NCI-H187 treated with DMSO at 0.1 percent for 48 hours (cell line): ENCODE measurements at places on chromosomes 7 and 10.

DNA sequence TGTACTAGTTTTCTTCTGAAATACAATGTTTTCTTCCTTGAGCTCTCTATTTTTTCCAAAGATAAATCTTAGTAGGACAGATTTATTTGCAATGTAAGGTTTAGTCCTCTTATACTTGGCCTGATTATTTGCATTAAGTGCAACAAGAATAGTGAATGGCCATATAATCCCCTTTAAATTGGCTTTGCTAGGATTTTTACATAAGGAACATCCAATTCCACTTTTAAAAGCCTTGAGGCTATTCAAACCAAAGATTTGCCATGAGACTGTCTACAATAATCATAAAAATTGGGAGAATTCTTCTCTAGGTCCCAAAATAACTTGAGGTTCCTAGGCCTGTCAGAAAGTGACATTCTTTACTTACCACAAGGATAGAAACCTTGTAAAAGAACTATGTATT lies 128.6 kb upstream of the THSD7A start:
- DNase-seq: no peak

DNA sequence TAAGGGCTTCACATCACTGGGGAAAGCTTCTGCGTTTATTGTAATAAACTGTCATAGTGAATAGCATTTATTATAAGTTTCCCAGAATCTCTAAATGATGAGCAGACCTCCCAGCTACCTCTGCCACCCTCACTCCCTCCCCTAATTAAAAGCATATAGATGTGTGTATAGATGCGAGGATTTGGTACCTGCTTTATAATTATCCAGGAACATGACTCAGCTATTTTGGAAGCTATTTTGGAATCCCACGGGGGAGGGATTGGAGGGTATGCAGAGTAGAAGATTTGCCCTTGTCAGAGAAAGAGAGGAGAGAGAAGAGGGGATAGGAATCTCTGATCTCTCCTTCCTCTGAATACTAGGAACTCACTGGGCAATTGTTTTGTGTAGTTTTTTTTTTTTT lies 455.3 kb downstream of the ADRA2A start:
- DNase-seq: no peak

GRCh38 chr10:31033147-31033546 lies 1.5 kb upstream of the ZNF438 start:
- DNase-seq: no peak

DNA sequence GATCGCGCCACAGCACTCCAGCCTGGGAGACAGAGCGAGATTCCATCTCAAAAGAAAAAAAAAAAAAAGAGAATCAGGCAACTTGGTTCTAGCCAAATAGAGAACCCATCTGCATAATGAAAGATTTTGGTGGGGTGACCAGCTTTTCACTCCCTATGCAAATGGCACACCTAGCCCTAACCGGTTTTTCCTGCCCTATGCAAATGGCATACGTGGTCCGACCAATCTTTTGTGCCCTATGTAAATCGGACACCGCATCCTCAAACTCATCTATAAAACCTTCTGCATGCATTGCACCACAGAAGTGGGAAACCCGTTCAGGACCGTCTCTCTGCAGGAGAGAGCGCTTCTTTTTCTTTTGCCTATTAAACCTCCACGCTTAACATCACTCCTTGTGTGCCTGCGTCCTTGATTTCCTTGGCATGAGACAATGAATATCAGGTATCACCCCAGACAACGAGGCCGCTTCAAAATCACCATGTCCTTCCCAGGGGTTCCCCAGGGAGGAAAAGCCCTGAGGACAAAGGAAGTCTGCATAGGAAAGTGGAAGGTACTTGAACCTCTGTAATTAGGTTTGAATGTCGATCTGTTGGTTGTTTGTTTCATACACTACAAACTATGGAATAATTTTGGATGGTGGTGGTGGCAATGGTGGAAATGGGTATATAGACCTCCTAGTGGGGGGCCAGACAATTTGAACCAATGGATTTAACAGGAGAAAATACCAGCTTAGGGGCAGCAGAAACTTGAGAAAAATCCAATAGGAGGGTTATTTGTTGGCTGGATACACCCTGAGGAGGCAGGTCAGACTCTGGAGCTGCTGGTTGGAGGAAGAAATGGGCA lies 396.2 kb downstream of the TYW1 start:
- peak; percentile 16 for DNase-seq

DNA sequence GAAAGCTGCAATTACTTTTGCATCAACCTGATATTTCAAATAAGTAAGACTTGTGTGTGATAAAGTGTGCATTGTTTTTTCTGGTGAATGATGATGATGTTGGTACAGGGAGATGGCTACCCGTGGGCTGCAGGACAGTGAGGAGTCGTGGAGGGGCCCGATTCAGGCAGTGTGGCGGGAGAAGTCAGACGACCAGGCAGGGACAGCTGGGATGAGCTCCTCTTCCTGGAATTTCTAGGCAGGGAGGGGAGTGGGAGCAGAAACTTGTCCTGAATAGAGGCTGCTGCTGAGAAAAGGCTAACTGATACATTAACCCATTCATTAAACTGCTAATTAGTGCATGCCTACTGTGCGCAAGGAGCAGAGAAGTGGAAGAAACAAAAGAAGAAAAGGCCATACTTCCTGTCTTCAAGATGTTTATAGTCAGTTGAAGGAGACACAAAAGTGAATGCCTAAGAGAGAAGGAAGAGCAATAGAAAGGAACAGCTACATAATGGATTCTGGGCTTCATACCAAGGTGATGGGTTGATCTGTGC lies 9.3 kb upstream of the GATAD1 start:
- DNase-seq: no peak

GRCh38 chr10:98429320-98430072 lies 14.5 kb upstream of the PYROXD2 start:
- DNase-seq: no peak

- DNase-seq: no peak
These were observed 1.4 kb downstream of the ETV1 start for GRCh38 chr7:13988065-13988464.

DNA sequence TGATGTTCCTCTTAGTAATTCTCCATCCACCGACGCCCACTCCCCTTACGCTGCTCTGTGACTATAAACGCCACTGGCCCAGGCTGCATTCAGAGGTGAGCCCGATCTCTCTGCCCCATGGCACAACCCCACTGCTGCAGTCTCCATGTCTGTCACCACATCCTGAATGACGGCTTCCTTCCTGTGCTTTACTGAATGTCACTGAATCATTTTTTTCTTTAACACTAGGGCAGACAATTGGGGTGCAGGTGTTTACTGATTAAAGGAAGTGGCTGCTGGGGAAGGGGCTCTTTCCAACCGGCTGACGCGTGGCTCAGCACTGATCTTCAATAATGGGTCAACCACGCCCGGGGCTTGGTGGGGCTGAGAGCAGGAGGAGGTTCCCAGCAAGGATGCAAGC lies 208.3 kb downstream of the USP6NL start:
- DNase-seq: no peak

DNA sequence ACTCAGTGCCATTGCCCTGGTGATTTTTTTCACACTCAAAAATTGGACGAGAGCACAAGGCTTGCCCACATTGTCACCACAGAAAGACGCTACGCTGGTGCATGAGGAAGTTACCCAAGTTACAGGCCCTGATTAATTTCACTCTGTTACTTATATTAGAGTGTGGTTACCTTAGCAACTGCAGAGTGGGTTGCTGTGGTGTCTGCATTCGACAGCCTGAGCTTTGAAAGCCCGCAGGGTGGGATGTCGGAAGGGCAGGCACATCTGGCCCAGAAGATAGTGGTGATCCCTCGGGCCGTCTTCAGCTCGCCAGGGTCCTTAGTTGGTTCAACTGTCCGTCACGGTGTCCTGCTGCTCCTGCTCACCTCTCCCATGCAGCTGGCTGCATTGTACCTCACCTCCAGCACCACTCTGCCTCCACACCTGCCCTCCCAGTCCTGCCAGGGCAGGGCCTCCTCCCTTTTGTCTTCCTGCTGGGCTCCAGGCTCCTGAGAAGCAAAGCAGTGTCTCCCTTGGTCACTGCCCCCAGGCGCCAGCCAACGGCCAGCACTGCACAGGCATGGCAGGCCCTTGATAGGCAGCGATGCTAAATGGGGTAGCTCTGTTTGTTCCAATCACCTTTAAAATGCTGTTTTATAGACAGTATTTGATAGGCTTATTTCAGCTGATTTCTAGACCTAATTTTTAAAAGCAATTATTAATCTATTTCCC lies 167.2 kb downstream of the EBF3 start:
- no peak for DNase-seq

DNA sequence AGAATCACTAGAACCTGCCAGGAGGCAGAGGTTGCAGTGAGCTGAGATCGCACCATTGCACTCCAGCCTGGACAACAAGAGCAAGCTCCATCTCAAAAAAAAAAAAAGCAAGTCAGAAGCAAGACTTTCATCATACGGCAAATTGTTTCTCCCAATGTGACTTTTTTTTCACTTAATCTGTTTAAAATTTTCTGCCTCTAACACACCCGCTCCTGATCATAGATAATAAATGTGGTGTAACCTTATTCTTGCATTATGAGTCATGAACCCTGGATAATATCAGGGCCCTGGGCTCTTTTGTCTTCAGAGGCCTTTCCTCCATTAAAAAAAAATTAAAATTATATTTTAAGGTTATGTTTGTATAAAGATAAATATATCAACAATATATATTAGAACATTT lies 111.4 kb upstream of the JCAD start:
- DNase-seq: no peak

DNA sequence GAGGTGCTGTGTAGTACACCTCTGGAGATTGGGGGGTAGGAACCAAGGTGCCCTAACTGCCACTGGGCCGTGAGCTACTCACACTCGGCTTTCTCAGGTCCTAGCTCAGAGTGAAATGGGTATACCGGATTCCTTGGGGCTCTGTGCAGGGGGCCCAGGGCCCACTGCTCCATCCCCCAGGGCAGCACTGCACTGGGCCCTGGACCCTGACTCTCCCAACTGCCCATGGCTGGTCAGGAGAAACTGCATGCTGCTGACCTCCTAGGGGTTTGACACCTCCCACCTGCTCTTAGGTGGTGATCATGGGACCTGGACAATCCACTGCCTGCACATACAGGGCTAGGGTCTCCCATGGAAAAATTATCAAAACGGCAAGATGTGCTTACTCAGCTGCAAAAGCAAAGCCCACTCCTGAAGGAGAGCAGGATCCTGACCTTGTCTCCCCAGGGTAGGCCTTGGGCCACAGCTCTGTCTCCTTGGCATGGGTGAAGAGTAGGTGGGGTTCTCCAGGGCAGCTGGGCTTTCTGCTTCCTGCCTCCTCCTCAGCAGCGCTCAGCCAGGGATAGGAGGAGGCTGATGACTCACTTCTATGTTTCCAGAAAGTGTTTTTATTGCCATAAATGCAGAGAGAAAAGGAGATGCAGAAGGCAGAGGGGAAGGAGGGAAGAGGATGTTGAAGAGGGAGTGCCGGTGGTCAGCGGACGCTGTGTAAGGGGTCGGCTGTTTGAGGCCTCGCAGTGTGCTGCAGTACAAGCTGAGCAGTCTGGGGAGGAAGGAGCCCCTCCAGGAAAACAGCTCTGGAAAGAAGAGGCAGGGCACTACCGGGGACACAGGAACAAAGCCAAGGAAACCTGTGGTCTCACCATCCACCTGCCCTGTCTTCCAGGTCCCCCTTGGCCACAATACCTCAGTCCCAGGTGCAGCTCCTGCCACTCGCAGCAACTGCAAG lies 107.8 kb downstream of the ARHGAP22 start:
- no peak for DNase-seq

DNA sequence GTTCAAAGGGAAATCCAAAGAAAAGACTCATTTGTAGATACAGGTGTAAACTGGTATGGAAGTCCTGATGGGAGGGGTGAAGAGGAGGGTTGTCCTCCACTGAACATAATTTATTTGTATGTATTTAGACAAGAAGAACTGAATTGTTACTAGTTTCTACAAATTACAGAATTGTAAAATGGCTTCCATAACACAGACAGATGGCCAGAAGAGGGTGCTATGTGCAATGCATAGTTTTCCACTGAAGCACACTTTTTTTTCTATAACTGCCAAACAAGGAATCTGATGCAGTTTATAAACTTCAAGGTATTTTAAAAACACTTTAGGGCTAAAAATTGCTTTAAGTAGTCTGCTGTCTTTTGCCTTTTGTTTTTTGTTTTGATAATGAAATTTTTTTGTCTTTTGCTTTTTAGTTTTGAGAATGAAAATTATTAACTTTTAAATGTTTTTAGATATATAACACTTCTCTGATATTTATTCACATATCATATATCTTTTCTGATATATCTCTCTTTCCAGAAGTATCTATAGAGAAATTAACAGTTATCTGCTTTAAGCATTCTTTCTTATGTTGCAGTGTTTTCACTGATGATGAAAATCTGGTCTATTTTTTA lies 58.5 kb downstream of the PHYHIPL start:
- DNase-seq: no peak

DNA sequence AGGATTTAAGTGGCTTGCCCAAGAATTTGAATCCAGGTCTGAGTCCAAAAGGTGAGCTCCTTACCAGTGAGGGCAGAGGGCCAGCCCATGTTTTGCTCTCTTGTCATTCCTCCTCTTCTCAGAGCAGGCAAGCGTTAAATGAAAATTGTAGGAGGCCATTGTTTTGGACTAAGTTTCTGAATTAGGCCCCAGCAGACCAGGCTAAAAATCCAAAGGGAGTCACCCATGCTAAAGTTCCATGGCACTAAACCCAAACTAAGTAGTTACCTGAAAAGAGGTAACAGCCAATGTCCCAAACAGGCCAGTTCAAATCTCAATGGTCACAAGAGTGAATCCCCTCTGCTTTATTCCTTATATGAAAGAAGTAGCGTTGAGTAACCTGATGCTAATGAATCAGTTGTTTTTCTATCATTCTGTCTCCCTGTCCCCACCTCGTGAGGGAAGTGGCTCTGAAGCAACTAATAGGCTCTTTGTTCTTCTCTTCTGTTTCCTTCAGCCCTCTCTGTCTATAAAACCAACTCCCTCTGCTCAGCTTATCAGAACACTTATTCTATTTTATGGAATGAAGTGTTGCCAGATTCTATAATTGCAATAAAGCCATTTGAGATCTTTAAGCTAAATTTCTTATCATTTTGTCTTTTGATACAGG lies 17.5 kb upstream of the CDH23 start:
- no peak for DNase-seq

- no peak for DNase-seq
These were observed 148.7 kb downstream of the C7orf25 start for GRCh38 chr7:42763137-42763551.

DNA sequence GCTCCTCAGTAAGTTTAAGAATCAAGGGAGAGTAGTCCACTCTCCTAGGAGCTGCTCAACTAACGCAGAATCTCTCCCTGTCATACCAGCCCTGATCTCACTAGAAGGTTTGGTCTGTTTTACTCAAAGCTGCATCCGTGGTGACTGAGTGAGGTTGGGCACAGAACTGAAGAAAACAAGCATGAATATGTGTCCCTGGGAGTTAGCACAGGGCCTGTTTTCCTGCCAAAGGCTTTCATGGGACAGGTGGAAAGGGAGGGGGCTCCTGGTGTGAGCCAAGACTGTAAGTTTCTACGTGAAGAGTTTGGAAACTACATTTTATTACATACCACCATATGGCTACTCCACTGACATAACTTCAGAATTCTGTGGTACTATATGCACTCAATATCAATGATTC lies 705.9 kb downstream of the MAGI2 start:
- DNase-seq: no peak

DNA sequence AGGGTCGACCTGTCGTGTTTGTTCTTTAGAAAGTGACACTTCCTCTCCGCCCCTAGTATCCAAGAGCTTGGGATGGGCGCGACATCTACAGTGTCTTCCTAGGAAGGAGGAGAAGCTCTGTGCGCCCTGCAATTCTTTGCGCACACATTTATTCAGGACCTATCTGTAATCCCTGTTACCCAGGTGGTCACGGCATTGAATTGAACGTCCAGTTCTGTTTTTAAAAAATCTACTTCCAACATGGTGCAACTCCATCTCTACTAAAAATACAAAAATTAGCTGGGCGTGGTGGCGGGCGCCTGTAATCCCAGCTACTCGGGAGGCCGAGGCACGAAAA lies 606 bp upstream of the LAMB1 start:
- no peak for DNase-seq
